ENCODE measurements at places on chromosomes 5 and 9. TPM values are rescaled to one million over a fixed set of nuclear protein-coding genes. Genes with fewer than 3 reads are reported as not detected.

GRCh38 chr9:130835441-130836298 is 616 bp downstream of the ABL1 start:
- H3K27ac ChIP-seq, result peak overlapping the region; percentile 80
- no peaks in the 10 kb centered on the region for H3K36me3 ChIP-seq
- H3K4me3 ChIP-seq, result peak overlapping the region; percentile 93
- peaks cover 16% of the 10 kb centered on the region for H3K4me1 ChIP-seq
- no peaks in the 10 kb centered on the region for H3K27me3 ChIP-seq

SREK1 gene
- total RNA-seq, result 70.0 TPM

PKN3 gene
- 14.7 TPM for total RNA-seq

GRCh38 chr5:115289104-115289503 is 7.3 kb downstream of the CCDC112 start:
- no peaks in the 10 kb centered on the region for H3K4me1 ChIP-seq
- no peak overlapping the region for H3K27ac ChIP-seq
- no peaks in the 10 kb centered on the region for H3K27me3 ChIP-seq
- H3K36me3 ChIP-seq, result no peaks in the 10 kb centered on the region
- no peak overlapping the region for H3K4me3 ChIP-seq
- DNase-seq, result no peak

FAM219A gene
- total RNA-seq, result 21.1 TPM

ALDH1A1 gene
- 191 TPM for total RNA-seq

FBP2 gene
- not detected for total RNA-seq

GRCh38 chr5:33675958-33676464 is 215.8 kb downstream of the ADAMTS12 start:
- H3K4me3 ChIP-seq, result no peak overlapping the region
- no peaks in the 10 kb centered on the region for H3K4me1 ChIP-seq
- DNase-seq, result no peak
- H3K27ac ChIP-seq, result no peak overlapping the region
- H3K27me3 ChIP-seq, result no peaks in the 10 kb centered on the region

GRCh38 chr5:13708906-13709305 is 235.6 kb downstream of the DNAH5 start:
- no peaks in the 10 kb centered on the region for H3K4me1 ChIP-seq
- H3K27ac ChIP-seq, result no peak overlapping the region
- DNase-seq, result no peak
- no peaks in the 10 kb centered on the region for H3K27me3 ChIP-seq

GRCh38 chr5:173742432-173742816 is 126.0 kb upstream of the BOD1 start:
- H3K27ac ChIP-seq, result no peak overlapping the region
- no peaks in the 10 kb centered on the region for H3K27me3 ChIP-seq
- no peaks in the 10 kb centered on the region for H3K36me3 ChIP-seq
- H3K4me1 ChIP-seq, result peaks cover 34% of the 10 kb centered on the region
- DNase-seq, result no peak
- no peak overlapping the region for H3K4me3 ChIP-seq

DNA sequence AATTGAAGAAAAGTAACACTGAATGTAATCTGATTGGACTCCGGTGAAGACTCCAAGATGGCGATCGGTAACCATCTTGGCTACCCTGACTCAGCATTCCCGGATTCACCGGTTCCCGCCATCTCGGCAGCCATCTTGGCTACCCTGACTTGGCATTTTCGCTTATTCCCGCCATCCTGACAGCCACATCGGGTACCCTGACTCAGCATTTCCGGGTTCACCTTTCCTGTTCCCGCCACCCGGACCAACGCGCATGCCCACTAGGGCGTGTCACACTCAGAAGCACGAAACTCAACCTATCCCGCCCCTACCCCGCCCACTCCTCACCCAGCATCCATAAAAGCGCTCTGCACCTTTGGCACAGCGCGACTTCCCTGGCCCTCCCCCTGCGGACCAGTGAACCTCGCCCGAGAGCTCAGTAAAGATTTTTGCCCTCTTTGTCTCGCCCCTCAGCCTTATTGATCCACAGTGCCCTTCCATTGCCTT is 17.2 kb downstream of the SPTLC1 start:
- H3K4me1 ChIP-seq, result no peaks in the 10 kb centered on the region
- no peak overlapping the region for H3K27ac ChIP-seq
- no peaks in the 10 kb centered on the region for H3K36me3 ChIP-seq
- DNase-seq, result peak; percentile 97
- peak overlapping the region; percentile 60 for H3K4me3 ChIP-seq
- no peaks in the 10 kb centered on the region for H3K27me3 ChIP-seq

PITX1 gene
- total RNA-seq, result not detected

GRCh38 chr9:86531273-86531970 is 177.2 kb upstream of the TUT7 start:
- no peaks in the 10 kb centered on the region for H3K4me1 ChIP-seq
- no peak for DNase-seq
- no peaks in the 10 kb centered on the region for H3K27me3 ChIP-seq
- no peaks in the 10 kb centered on the region for H3K36me3 ChIP-seq
- H3K27ac ChIP-seq, result no peak overlapping the region

PCDHGC3 gene
- total RNA-seq, result 51.5 TPM

DNA sequence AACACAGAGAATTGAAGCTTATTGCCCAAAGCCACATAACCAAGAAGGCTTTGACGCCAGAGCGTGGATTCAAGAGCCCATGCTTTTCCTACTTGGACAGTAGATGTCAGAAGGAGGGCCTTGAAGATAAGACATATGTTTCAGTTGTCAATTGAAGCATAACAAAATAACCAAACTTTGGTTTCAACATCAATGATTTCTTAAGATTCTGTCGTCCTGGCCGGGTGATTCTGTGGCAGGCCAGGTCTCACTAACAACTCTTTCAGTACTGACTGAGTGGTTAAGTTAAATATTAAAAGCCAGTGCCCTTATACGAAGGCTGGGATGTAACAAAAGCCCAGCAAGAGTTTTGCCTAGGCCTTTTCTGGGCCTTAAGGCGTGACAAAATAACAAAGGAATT is 94.0 kb downstream of the RCL1 start:
- no peak overlapping the region for H3K27ac ChIP-seq
- H3K36me3 ChIP-seq, result no peaks in the 10 kb centered on the region
- peaks cover 8% of the 10 kb centered on the region for H3K4me1 ChIP-seq
- DNase-seq, result no peak

CAPSL gene
- 1.9 TPM for total RNA-seq

STPG3 gene
- total RNA-seq, result 0.38 TPM

DNA sequence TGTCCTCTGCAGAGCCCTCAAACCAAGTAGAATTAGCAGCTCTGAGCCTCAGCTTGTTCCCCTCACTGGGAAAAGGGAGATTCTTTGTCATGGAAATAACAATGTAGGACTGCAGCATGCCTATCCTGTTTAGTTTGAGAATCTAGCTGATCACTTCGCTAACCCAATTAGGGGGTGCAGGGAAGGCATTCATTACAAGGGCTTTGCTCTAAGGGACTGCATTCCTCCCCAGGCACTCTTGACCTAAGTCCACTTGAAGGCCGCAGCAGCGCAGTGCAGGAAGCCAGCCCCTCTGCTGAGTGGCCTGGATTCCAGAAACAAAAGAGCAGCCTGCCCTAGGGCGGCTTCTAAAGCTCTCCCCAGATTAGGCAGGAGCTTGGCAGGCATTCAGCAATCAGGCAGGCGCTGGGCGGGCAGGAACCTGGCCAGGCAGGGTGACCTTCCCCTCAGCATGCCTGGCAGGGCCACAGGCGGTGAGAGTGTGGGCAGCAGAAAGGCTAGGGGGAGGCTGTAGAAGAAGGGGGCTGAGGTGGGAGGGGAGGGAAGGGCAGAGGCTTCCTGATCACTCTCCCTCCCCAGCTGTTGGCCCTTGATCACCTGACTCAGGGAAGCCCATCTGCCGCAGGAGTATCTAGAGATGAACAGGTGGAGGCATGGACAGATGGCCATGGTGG is 24.8 kb downstream of the CCNJL start:
- peak; percentile 55 for DNase-seq
- H3K4me3 ChIP-seq, result no peak overlapping the region
- H3K27me3 ChIP-seq, result no peaks in the 10 kb centered on the region
- peak overlapping the region; percentile 75 for H3K27ac ChIP-seq
- peaks cover 23% of the 10 kb centered on the region for H3K4me1 ChIP-seq
- H3K36me3 ChIP-seq, result no peaks in the 10 kb centered on the region

CER1 gene
- not detected for total RNA-seq

ISL1 gene
- total RNA-seq, result not detected

MUSK gene
- 0.31 TPM for total RNA-seq

DNA sequence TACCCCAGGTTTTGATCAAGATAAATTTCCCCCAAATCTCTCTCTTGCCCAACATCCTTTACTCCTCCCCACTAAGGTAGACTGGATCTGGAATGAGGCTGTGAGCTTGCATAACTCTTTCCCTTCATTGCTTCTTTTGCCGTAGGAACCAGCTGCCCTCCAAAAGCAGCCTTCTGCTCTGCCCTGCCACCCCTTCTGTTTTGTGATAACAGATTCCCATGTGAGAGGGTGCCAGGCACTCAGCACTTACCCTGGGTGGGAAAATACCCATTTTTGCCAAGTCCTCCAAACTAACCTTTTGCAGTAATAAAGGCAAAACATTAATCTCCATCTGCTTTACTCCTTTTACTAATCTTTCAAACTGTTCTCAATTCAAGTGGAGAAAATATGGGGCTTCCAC is 182.6 kb downstream of the ASTN2 start:
- H3K4me1 ChIP-seq, result no peaks in the 10 kb centered on the region
- H3K36me3 ChIP-seq, result no peaks in the 10 kb centered on the region
- no peaks in the 10 kb centered on the region for H3K27me3 ChIP-seq

DNA sequence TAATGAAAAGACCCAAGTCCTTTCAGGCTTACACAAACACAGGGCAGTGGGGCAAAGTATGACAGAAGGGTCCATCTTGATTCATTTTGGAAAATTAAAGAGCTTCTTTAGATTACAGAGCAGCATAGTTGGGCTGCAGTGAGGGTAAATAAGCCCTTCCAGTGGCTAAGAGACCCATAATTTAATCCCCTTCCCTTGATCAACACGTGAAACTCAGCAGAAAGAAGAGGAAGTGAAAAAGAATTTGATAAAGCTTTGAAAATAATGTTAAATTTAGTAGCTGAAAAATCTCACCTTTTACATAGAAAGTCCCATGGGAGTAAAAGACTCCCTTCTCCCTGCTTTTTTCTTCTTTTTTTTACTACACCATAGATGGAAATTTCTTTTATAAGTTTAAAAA is 87.6 kb downstream of the FREM1 start:
- DNase-seq, result no peak
- H3K36me3 ChIP-seq, result peaks cover 19% of the 10 kb centered on the region
- no peak overlapping the region for H3K4me3 ChIP-seq
- H3K4me1 ChIP-seq, result no peaks in the 10 kb centered on the region

DNA sequence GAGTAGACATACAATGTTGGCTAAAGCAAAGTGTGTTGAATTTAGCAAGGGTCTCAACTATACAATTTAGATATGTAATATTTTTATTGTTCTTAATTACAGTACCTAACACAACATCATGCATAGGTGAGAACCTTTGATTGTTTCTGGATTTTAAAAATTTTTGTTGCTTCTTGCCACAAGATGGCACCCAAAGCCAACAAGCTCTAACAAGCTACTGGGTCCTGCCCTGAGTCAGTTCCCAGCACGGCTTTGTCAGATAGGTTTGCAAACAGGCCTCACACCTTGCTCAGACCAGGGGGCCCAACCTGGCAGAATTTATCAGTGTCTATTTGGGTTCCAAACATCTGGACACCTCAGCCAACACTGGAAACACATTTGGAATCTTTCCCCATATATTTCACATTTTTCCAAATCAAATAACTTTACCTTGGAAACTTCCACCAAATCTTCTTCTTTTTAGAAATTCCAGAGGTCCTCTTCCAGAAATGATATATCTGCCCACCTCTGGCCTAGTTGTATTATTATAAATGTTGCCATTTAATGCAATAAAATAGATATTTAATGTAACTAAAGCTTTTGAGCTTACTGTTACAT is 49.5 kb upstream of the EGFLAM start:
- H3K4me1 ChIP-seq, result no peaks in the 10 kb centered on the region
- no peaks in the 10 kb centered on the region for H3K27me3 ChIP-seq
- H3K36me3 ChIP-seq, result no peaks in the 10 kb centered on the region
- DNase-seq, result peak; percentile 74
- H3K27ac ChIP-seq, result no peak overlapping the region
- no peak overlapping the region for H3K4me3 ChIP-seq

PCDHA3 gene
- 1.4 TPM for total RNA-seq

AIF1L gene
- 397 TPM for total RNA-seq

GRCh38 chr5:147674411-147674810 is 108.1 kb downstream of the JAKMIP2 start:
- no peak overlapping the region for H3K4me3 ChIP-seq
- no peaks in the 10 kb centered on the region for H3K27me3 ChIP-seq
- no peaks in the 10 kb centered on the region for H3K4me1 ChIP-seq
- H3K27ac ChIP-seq, result no peak overlapping the region

DNA sequence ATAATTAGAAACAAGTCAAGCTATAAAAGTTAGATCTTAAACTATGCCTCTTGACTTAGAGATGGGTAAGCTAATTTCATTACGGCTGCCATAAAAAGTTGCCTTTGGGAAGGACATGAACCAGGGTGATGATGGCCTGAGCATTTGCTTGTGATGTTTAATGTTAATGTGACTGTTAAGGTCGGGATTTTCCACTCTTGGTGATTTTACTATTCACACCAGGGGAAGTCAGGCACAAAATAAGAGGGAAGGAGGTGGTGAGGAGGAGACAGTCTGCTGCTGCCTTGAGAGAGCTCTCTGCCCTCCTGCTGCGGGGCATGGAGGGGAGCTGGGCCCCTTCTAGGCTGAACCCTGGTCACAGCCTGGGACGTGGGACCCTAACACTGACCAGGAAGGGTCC is 34.4 kb downstream of the AHRR start:
- no peak for DNase-seq
- H3K27me3 ChIP-seq, result no peaks in the 10 kb centered on the region
- H3K4me1 ChIP-seq, result no peaks in the 10 kb centered on the region
- H3K4me3 ChIP-seq, result no peak overlapping the region
- H3K36me3 ChIP-seq, result no peaks in the 10 kb centered on the region
- no peak overlapping the region for H3K27ac ChIP-seq

- no peak overlapping the region for H3K4me3 ChIP-seq
- no peaks in the 10 kb centered on the region for H3K36me3 ChIP-seq
- no peaks in the 10 kb centered on the region for H3K27me3 ChIP-seq
- no peak overlapping the region for H3K27ac ChIP-seq
- H3K4me1 ChIP-seq, result peaks cover 12% of the 10 kb centered on the region
These were observed 179.1 kb downstream of the AOPEP start for GRCh38 chr9:94905606-94906005.

DNA sequence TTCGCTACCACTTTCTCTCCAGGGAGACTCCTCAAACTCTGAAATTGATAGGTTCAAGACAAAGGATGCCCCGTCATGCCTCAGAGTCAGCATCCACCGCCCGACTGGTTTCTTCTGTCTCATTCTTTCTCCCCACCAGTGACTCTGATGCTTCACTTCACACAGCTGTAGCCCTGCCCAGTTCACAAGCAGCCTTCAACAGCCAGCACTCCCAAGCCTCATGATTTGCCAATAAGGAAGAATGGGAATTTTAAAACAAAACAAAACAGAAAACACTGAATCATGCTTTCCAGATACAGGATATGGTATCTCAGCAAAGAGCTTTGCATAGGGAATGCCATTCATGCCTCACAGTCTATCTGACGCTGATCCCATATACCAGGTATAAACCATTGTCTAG is 371.2 kb upstream of the RORB start:
- H3K4me3 ChIP-seq, result no peak overlapping the region
- H3K27ac ChIP-seq, result no peak overlapping the region
- DNase-seq, result no peak
- H3K4me1 ChIP-seq, result no peaks in the 10 kb centered on the region
- no peaks in the 10 kb centered on the region for H3K36me3 ChIP-seq

- H3K27me3 ChIP-seq, result no peaks in the 10 kb centered on the region
- H3K4me1 ChIP-seq, result no peaks in the 10 kb centered on the region
- H3K4me3 ChIP-seq, result no peak overlapping the region
- DNase-seq, result no peak
- H3K36me3 ChIP-seq, result no peaks in the 10 kb centered on the region
These were observed 195.8 kb upstream of the CDH6 start for GRCh38 chr5:30997681-30998080.

Measured in kidney (tissue), 22 donors.